ENCODE measurements at places on chromosomes 1 and 21.

DNA sequence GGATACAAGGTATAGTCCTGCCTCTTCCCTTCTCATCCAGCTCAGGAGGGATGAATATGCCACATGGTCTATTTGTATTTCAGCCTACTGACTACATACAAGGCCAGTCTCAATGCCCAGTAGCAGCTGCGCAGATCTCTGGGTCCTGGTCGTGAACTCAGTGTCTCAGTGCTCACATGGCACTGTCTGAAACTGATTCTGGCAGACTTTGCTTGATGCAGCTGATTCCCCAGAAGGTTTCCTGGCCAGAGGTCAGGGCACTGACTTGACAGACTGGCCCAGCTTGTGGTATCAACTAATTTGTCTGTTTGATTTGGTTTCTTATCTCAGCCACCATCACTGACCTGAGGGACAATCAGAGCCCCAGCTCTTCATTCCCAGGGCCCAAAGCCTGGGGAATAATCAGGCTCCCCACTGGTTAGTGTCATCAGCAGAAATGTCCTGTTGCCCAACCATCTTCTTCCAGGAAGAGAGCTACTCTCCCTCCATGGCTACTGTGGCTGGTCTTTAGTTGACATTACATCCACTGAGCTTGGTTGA lies 7.5 kb upstream of the SPRR4 start:
- no peak for DNase-seq

DNA sequence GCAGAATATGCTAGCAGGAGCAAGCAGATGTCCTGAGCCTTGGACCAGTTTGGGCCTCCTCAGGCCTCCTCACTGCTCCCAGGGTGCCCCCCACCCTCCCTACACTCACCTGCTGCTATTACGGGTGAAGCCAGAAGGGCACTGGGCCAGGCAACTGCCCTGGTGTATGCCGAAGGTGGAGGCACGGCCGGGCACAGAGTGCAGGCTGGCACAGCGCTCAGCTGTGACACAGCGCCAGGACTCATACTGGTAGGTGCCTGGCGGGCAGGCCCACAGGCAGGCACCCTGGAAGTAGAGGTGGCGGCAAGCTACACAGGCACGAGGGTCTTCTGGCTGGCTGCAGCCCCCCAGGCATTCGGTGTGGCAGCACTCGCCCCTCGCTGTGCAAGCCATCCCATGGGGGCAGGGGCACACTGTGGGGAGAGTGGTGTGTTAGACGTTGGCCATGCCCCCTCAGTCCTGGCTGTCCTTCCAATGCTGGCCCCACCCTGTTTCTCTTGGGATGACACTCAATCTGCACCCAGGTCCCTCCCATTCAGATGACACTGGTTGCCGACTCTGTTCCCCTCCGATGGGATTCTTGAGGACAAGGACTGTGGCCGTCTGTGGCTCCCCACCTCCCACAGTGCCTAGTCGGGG lies 7.0 kb downstream of the INSRR start:
- peak; percentile 72 for DNase-seq

DNA sequence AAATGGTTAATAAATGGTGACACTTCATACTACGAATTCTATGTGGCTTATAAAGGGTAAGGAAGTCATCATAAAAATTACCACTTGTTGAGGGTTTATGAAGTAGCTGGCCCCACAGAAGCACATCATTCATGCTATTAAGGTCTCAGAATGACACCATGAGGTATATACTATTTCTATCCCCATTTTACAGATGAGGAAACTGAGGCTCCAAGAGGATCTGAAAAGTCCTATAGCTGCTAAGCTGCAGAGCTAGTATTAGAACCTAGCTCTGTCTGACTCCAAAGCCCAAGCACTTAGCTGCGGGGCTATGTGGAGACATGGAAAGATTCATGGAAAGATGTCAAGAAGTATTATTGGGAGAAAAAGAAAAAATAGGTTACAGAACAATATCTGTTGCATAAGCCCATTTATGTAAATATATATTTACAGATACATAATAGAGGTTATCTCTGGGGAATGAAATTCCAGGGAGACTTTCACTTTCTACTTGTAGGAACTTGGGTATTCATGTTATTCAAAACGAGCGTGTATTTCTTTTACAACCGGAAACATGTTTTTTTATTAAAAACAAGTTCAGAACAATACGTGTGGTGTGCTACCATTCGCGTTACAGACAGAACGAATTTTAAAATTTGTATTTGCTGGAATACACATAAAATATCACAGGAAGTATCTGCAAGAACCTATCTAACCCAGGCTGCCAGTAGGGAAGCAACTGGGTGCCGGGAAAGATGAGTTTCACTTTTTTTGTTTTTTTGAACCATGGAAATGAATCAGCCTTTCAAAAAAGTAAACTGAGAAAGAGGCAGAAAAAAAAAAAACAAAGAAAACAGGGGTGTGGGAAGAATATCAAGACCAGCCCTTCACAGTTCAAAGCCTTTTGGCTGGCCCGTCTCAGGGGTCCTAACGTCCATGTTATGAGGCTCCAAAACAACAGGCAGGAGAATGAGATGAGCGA lies 13.4 kb downstream of the SPOCD1 start:
- no peak for DNase-seq

- DNase-seq: peak; percentile 46
These were observed 1.2 kb downstream of the PIGP start for GRCh38 chr21:37071561-37072273.

DNA sequence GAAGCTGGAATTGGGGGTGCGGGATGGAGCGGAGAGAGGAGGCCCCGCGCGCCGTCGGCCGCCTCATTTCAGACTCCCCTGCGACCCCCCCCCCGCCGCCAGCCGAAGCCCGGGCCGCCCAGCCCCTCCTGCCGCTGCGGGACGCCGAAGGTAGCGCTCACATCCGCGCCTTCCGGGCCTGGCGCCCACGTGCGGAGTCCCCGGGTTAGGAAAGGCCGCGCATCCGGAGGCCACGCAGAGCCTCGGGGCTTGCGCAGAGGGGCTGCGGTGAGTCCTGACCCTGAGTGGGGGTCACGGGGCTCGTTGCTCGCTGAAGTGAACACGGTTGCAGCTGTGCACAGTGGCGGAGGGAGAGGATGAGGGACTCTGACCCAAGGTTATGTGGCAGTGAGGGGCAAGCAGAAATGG lies 552 bp upstream of the ZNF496 start:
- peak; percentile 60 for DNase-seq

GRCh38 chr1:76503100-76503499 lies 364.2 kb upstream of the ST6GALNAC5 start:
- DNase-seq: no peak

GRCh38 chr1:229570891-229571516 lies 12.5 kb upstream of the ABCB10 start:
- DNase-seq: no peak

DNA sequence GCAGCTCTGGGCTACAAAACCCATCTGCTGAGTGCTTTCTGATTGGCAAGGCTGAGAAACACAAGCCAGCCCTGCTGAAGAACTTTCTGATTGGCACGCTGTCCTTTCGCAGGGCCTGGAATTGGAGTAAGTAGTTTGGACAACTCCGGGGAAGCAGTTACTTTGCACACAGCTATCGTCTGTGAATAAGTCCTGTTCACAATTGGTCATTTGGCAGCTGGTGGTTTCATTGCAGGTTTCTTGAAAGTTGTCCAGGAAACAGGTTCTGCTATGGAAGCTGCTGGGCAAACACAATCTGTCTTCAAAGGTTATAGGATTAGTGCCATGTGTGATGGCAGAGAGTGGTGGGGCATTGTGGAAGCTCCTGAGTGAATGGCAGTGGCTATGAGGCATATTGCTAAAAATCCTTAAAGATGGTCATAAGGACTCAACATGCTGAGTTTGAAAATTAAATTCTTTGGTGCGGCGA lies at the start of gene KRTAP27-1:
Gene KRTAP27-1 (minus strand): TSS at position 419 of the 469 bp plus-strand sequence. CDS start 26 bp downstream, at position 393.
- no peak for DNase-seq

All from left ventricle myocardium inferior (tissue), 1 donor.